NCI-H524 treated with DMSO at 0.1 percent for 48 hours (cell line): ENCODE measurements at places on chromosomes 4 and X.

- DNase-seq: no peak
These were observed 25.4 kb upstream of the AFAP1 start for GRCh38 chr4:7964890-7965662.

- no peak for DNase-seq
These were observed 707.9 kb downstream of the CENPC start for GRCh38 chr4:66837279-66837922.

GRCh38 chrX:24732766-24733500 lies 39.2 kb downstream of the POLA1 start:
- DNase-seq: no peak

GRCh38 chrX:65578346-65578745 lies 43.8 kb upstream of the LAS1L start:
- no peak for DNase-seq

DNA sequence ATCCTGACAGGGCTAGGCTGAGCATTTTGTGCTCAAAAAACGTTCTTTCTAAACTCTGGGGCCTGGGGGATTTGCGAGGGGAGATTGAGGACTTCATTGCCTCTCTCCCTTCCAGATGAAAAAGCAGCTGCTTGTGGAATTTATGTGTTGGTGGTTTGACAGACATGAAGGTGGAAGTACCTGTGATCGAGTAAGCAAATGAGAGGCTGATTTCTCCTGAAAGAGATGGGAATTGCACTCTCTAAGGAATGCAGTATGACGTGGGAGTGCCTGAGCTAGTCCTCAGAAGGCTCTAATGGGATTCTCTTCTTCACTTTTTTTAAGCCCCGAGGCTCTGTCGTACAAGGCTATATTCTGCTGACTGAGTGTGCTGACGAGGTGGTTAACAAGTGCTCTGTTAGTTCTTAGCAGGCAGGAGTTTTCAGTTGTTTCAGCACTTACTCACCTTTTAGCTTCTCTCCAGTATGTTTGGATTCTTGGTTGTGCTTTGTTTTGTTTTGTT lies 426.8 kb upstream of the CNKSR2 start:
- no peak for DNase-seq

DNA sequence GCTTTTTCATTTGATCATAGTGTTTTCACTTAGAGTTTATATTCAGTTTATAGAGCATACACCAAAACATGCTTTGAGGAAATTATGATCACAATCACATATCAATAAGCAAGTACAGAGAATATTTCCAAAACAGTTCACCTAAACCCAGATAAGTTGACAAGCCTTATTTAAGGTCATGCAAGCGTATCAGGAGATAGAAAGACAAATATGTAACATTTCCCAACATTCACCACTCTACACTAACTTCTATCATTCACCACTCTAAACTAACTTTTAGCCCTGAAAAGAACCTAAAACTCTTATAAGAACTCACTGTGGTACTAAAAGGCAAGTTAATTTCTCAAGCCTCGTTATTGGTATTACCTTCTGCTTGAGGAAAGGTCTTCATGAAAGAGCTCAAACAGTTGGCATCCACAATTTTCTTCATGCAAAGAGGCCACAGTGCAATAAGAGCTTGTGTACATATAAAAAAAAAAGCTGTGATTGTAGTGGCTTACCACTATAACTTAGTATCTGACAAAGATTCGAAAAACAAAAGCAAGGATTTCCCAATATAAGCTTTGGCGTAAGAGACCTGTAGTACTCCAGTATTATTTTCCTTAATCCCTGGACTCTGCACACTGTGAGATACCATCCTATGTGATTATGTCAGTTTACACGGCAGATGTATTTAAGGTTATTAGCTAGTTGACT lies 903.3 kb downstream of the STIM2 start:
- no peak for DNase-seq

DNA sequence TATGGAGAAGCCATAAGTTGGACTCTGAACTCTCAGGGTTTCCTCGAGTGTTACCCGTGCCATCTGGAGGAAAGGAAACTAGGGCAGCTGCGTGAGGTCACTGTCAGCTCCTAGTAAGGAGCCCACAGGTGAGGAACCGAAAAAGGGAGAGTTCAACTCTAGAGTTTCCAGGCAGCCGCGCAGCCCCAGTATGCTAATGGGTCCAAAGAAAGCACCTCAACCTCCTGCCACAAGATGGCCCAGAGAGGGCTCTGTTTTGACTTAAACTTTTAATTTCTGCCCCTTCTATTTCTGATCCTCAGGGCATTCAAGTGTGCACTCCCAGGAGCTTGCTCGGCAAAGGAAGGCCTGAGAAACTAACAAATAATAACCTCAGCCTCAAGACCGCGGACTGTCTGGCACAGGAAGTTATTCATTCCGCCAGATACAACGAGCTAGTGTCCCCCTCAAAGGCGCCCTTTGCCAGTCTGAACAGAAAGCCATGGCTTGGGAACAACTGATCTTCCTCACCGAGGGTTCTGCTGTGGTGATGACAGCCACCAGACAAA lies 13.9 kb downstream of the SCARB2 start:
- peak; percentile 17 for DNase-seq

DNA sequence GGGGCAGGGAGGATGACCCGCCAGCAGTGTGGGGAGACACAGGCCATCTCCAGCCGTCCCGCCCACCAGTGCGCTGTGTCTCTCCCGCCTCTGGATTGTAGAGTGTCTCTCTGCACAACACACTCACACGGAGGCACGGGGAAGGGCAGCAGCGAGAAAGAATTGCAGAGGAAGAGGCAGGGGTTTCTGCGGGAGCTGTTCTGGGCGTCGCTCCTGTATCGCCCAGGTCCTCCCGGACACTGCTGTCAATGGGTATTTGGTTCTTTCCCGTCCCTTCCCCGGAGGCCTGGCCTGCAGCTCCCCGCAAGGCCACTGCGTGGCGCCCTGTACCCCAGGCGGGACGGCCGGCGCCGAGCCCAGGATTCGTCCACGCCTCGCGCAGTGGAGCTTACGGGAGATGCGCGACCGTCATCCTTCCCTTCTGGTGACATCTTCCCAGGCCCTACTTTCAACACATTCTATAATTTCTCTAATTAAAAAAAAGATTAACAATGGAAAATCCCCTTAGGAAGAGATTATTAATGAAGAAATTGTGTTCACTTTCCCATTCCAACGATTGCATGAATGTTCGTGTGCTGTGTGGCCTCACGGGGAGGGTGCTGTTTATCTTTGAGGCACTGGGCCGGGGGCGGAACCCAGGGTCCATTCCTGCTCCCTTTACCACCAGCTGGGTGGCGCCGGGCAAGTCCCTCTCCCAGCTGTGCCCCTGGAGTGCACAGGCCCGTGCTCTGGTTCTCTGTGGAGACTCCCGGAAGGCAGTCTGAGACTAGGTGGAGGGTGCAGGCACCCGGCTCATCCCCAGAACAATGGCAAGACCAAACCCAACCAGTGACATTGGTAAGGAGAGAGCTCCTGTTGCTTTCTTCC lies 95.7 kb downstream of the CPZ start:
- DNase-seq: no peak

- DNase-seq: no peak
These were observed 33.6 kb upstream of the HGFAC start for GRCh38 chr4:3407930-3408792.

DNA sequence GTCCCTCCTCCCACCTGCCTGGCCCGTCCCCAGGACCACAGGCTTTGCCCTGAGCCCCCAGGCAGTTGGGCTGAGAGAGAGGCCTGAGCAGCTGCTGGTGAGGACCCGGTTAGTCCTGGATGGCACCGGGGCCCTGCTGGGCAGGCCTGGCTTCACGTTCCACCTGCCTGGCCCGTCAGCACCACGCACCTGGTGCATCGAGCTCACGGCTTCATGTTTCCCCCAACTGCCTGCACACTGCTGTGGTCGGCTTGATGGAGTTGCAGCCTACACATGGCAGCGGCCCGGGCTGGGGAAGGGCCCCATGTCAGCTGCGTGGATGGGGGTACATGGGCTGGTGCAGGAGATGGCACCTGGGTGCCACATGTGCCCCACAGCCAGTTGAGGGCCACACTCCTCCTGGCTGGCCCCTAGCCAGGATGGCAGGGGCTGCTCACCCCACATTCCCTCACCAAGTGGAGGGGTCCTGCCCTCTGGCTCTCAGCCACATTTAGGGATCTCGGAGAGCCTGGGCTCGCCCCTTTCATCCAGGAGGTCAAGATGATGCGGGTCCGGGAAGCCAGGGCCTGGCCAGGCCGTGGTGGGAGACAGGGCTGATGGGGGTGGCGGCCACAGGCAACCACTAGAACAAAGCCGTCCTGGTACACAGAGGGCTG lies 28.5 kb downstream of the NKX1-1 start:
- no peak for DNase-seq

- DNase-seq: no peak
These were observed 113.4 kb upstream of the USP38 start for GRCh38 chr4:143071351-143071750.

- DNase-seq: no peak
These were observed 1620.4 kb downstream of the PCDH7 start for GRCh38 chr4:32340591-32340990.

GRCh38 chr4:8771666-8772065 lies 100.0 kb downstream of the HMX1 start:
- no peak for DNase-seq

- no peak for DNase-seq
These were observed 57.2 kb downstream of the MFAP3L start for GRCh38 chr4:169968999-169969398.

- no peak for DNase-seq
These were observed 9.1 kb upstream of the PHOX2B start for GRCh38 chr4:41757521-41758156.

DNA sequence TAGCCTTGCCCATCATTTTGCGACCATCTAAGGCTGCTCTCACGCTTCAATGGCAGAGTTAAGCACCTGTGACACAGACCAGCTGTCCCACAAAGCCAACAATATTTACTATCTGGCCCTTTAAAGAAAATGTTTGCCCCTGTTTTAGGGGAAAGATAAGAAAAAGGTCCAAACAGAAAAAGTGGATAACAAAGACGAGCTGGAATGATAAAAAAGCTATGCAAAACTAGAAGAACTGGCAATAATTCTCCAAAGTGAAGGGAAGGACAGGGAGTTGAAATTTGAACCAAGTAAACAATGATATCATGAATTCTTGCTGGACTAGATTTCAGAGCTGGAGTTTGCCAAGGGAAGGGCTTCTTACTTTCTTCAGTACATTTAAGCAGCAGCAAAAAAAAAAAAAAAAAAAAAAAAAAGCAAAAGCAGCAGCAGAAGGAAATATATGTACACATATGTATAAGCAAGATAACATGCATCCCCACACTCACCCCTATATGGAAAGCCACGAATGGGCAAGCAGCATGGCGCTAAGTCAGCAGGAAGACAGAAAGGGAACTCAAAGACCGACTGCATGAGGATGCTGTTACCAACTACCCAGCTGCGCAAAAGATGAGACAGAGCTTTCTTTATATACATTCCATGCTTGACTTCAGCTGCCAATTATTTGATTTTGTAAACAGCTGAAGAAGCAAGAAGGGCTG lies 12.5 kb downstream of the TRAPPC2 start:
- DNase-seq: no peak

DNA sequence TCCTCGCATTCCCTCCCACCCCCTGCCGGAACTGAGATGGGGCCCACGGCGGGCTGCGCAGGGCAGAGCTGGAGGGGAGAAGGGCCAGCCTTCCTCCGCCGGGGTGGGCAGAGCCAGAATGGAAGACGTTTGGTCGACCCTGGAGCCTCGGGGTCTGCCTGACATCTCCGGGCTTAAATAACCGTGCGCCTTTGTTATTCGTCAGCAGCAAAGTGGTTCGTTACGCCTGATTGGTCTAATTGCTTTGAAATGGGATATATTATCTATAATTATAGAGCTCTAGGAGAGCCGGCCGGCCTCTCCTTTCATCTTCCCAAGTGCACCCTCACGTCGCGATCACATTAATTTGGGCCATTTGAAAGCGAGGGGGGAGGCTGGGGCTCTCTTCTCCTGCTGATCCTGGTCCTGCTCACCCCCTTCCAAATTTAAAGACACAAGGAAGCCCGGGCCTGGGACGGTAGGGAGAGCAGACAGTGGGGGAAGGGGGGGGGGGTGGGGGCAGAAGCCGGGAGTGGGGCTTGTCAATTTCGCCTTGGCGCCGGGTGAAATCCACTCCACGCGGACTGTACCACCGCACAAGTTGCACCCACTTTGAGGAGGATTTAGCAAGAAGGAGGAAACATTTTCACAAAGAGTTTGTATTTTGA lies 4.7 kb upstream of the MSX1 start:
- no peak for DNase-seq

- no peak for DNase-seq
These were observed 71.1 kb downstream of the ZNF732 start for GRCh38 chr4:234178-234577.

GRCh38 chrX:12307961-12308360 lies 169.7 kb downstream of the FRMPD4 start:
- DNase-seq: no peak

DNA sequence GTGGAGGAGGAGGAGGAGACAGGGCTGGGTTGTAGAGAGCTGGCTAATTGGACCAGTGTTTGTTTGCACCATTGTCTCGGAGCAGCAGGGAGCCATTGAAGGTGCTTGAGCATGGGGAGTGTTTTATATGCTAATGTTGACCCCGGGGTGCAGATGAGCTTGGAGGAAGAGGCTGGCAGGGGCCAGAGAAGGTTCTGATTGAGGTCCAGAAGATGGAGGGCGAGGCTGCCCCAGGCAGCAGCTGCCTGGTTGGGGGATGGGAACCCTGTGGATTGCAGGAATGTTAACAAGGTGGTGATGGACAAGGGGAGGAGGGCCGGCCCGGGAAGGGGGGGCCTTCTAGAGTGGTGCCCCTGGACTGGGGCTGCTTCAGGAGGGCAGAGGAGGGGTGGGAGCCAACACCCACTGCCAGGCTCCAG lies 18.0 kb downstream of the DOK7 start:
- DNase-seq: no peak

DNA sequence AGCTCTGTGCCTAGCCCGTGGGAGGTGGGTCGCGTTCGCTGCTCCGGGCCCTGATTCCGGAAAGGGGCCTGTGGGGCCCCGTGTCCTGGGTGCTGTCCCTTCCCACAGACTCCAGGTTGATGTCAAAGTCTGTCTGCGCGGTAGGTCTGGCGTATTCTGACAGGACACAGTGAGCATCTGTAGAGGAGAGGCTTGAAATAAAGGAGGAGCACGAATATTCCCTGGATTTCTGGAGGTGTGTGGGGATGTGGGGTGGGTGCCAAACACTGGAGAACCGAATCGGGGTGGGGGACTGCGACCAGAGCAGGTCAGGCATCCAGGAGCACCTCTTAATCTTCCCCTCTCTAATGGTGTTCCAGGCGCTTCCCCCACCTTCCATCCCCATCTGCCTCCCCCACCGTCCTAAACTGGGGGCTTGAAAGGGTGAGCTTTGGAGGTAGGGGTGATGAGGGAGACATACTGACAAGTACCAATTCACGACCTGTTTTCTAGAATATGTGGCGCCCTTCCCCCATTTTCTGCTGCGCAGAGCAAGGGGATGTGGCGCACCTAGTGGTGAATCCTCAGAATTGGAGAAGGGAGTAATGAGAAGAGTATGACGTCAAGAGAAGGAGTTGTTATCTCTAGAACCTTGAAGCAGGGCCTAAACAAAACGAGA lies 877 bp downstream of the GPRASP1 start:
- DNase-seq: no peak

- no peak for DNase-seq
These were observed 34.5 kb downstream of the IQCM start for GRCh38 chr4:149781150-149781549.

DNA sequence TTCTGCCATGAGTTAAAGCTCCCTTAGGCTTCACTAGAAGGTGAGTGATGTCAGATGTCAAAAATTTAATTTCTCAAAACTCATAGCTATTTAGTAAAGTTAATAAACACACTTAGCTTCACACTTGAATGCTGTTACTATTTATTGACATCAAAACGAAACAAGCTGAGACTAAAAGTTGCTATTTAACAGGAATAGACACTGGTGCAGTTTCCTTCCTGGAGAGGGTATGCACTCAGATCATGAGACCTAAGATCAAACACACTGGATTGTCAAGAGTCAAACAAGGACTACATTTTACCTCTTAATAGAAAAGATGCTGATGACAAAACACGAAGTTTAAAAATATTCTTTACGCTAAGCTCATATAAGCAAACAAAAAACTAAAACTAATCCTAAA lies 18.9 kb downstream of the UPF3B start:
- no peak for DNase-seq
